ENCODE measurements at places on chromosomes 12 and 14.

- no peak for DNase-seq
Measured at GRCh38 chr14:55075628-55076175, 24.3 kb downstream of the MAPK1IP1L start.

- DNase-seq, result no peak
Measured at GRCh38 chr12:124626971-124627411, 59.6 kb upstream of the NCOR2 start.

- DNase-seq, result no peak
Measured at GRCh38 chr14:86012461-86012860, 482.5 kb downstream of the FLRT2 start.

DNA sequence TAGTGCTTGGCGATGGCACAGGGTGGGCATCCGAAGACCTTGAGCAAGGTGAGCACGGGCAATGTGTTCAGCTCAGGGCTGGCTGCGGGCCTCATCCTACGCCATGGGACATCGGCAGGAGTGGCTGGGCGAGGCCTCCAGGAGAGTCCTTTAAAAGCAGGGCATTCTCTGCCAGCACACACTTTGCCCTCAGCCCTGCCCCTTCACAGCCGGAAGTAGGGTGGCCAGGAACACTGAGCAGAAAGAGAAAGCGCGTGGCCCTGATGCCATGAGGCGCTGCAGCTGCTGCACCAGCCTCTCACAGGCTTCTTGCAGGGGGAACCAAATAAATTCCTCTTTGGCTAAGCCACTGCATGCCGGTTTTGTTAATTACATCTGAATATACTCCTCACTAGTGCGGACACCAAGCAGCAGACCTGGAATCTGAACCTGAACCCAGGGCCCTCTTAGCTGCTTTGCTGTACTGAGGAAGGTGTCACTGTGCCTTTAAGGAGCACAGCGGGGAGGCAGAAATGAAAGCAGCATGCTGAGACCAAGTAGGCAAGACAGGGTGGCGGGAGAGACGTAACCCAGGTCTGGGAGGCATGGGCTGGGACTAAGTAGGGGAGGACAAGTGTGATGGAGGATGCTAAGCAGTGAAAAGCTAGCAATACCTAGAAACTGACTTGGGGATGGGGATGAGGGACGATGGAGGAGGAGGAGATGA, 155.2 kb downstream of the TTC7B start:
- DNase-seq, result no peak

- peak; percentile 1 for DNase-seq
Measured at GRCh38 chr12:107610021-107610859, 75.4 kb upstream of the PWP1 start.

DNA sequence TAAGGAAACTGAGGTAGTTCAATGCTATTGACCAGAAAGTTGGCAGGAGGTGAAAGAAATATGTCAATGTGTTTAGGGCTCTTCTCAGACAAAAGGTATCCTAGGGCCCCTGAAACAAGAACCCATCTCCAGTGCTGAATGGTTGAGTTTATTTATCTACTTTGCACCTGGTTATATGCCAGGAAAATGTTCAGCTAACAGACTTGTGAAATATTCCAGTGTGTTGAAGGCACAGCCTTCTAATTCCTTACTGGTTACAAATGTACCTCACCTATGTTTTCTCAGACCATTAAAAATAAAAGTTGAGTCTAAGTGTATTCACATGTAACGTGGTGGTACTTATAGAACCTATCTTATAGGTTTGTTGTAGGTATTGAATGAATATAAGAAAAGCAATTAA, 511.7 kb upstream of the SEL1L start:
- no peak for DNase-seq

All from GDM1 (cell line).